ENCODE measurements at places on chromosomes 2 and 18.

GRCh38 chr2:113077921-113078320 is 10.2 kb downstream of the IL1F10 start:
- DNase-seq = no peak

- no peak for DNase-seq
These were observed 5.4 kb downstream of the RND3 start for GRCh38 chr2:150482111-150482510.

GRCh38 chr2:47534179-47534919 is 131.4 kb downstream of the MSH2 start:
- DNase-seq = peak; percentile 94

DNA sequence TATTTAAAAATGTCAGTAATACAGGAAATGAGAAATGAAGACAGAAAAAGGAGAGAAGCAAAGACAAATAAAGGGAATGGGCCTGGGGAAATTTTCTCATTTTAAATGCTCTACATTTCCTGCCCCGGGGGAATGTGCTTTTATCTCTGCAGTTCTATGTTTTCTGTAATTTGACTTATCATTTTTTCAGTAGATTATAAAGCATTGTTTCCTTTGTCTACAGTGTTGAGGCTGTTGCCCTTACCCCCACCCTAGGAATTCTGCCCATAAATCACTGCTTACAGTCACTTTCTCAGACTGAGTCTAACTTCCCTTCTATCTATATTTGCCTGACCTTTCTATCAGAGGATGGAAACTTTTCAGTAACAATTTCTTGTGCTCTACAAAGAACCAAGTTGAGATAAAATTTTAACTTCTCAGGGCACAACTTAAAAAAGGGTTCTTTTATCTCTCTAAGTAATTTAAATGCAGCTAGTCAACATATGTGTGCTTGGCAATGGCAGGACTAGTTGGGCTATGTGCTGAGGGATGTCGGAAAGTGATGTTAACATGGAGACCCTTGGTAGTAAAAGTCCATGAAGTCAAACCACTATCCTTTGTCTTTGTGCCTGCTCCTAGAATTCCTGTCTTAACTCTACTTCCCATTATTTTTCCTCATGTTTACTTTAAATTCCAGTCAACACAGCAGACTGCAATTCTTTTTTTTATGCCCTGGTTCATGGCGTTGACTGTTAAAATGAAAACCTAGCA is 146.5 kb upstream of the MMADHC start:
- peak; percentile 41 for DNase-seq

GRCh38 chr2:142144547-142144946 is 13.7 kb upstream of the LRP1B start:
- DNase-seq = no peak

GRCh38 chr2:129329574-129329973 is 649.9 kb upstream of the RAB6C start:
- DNase-seq = no peak

GRCh38 chr2:73295751-73296400 is 2.5 kb upstream of the EGR4 start:
- DNase-seq = no peak

- DNase-seq = no peak
These were observed 109.1 kb downstream of the PLEKHA3 start for GRCh38 chr2:178589335-178589734.

DNA sequence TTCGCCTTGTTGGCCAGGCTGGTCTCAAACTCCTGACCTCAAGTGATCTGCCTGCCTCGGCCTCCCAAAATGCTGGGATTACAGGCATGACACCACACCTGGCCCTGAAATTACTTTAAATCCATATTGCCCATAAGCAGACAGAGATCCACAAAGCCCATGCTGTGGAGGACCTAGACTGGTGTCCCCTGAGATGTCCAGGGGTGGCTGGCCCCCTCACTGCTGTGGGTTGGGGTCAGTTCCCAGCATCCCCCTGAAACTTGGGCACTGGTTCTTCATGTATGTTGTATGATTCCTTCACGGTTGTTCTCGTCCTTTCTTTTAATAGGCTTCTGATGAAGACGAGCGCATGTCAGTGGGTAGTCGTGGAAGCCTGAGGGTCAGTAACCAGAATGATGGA is 78.1 kb upstream of the RBM44 start:
- no peak for DNase-seq

DNA sequence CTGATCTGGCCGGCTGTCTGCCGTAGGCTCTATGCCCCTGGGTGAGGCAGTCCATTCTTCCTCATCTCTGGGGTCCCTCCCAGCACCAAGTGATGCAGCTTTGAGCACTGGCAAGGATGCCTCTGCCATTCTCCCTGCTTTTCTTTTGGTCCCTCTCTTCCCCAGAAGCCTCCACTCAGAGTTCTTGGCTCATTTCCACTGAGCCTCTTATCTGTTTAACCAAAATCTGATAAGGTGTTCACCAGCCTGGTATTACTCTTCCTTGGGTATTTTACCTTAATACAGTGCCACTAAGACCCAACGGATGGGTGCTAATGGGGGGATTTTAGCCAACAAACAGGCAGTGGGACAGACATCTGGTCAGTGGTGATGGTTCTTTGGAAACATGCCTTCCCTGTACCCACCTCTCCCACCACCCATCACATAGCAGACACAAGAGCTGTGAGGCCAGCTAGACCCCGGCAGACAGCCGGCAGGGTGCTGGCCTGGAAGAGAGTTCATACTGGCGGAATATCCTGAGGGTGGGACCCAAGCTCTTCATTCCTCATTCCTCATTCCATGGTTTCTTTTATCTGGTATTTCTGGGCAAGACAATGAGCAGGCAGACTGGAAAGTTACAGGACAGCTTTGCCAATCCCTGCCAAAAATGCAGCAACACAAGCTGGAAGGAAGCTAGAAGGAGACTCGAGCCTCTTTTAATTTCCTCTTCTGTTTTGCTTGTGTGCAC is 34.6 kb downstream of the ZBTB7C start:
- no peak for DNase-seq

- DNase-seq = no peak
These were observed 122.0 kb upstream of the SKOR2 start for GRCh38 chr18:47373465-47373864.

- DNase-seq = peak; percentile 20
These were observed 462.6 kb downstream of the SLC4A3 start for GRCh38 chr2:220090050-220090449.

- peak; percentile 3 for DNase-seq
These were observed 576.4 kb upstream of the PIK3C3 start for GRCh38 chr18:41378598-41378997.

DNA sequence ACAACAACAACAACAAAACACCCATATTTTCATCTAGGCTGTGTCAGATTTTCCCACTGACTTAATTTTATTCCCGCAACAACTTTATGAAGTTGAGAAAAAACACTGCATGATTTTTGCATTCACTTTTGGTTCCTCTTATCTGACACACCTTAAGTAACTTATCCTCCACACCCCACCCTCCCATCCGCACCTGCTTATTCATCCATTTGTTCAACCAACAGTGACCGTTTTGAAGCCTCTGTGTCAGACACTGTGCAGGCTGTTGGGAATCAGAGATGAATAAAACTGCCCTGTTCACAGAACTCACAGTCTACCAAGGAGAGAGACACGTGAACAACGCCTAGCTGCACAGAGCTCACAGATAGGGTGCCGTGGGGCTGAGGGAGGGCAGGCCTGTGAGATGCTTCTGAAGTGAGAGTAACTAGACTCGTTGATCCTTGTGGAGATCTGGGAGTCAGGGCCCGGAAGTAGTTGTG is 7.4 kb downstream of the CNNM4 start:
- no peak for DNase-seq

- no peak for DNase-seq
These were observed 53.2 kb downstream of the STEAP3 start for GRCh38 chr2:119276864-119277263.

GRCh38 chr2:143725400-143725799 is 596.2 kb downstream of the ARHGAP15 start:
- no peak for DNase-seq

DNA sequence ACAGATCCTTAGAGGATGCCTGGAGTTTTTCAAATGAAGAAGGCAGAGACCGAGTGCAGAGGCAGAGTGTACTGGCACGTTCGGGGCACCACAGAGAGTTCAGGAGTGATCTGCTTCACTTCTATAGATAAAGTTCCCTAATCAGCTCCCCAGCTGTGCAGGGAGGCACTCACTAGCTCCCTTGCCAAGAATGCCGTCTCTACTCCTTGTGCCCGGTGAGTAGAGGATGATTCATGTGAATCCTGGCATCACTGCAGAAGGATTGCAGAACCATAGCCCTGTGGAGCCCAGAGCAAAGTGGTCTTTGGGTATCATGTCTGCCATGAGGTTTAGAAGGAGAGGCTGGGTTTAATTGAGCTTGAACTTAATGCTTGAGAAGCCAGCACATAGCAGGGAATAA is 510.1 kb upstream of the RAB6C start:
- no peak for DNase-seq

- DNase-seq = no peak
These were observed 140.6 kb upstream of the LGALSL start for GRCh38 chr2:64313398-64313723.

- DNase-seq = no peak
These were observed 132.2 kb downstream of the PIK3C3 start for GRCh38 chr18:42087235-42087634.

DNA sequence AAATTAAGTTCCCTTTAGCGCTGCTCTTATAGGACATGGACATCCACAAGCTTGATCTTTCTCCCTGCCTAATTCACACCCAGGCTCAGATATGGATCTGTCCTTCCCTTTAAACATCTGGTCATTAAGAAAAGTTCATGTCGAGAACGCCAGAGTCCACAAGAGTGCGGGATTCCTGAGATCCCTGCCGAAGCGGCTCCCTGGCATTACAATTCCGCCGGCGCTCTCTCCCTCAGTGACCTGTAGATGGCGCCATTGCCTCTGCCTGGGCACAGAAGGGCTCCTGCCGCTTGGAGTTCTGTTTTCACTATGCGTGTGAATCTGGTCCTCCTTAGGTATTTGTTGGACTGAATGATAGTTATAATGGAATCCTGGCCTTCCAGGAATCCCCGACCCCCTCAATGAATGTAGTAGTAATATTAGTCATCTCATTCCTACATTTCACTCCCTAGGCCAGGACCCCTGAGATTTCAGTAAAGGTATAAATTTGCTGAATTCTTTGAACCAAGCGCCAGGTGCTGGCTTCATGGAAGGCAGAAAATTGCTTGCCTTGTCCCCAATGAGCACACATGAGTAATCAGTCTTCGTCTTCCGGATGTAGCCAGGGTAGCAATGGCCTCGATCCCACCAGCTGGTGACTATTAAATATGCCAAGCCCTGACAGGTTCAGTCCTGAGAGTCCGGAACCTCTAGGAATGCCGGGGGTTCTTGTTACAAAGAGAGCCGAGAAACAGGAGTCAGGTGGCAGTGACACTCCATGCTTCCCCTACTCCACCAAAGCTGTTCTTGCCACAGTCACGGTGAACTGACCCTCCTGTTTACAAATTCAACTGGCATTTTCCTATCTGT is 26.4 kb upstream of the CD207 start:
- DNase-seq = peak; percentile 88

GRCh38 chr2:101446869-101447268 is 28.0 kb downstream of the RFX8 start:
- no peak for DNase-seq

DNA sequence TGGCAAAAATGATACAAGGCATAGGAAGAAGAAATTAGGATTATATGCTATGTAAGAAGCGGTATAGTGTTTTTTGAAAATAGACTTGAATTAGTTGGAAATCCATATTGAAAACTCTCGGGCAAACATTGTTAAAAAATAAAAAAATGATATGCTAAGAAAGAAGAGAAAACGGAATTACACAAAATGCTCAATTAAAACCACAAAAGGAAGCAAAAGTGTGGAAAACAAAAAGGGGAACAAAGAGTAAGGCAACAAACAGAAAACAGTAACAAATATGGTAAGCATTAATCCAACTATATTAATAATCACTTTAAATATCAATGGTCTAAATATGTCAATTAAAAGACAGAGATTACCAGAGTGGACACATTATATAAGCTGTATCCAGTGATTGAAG is 58.4 kb downstream of the TXNL1 start:
- no peak for DNase-seq

All from HTR-8/SVneo (cell line).